Endothelial cell of umbilical vein (primary cell): ENCODE measurements at places on chromosomes 7 and 10. TPM values are rescaled to one million over a fixed set of nuclear protein-coding genes. Genes with fewer than 3 reads are reported as not detected.

- peak; percentile 94 for DNase-seq
These were observed 35.8 kb downstream of the GPER1 start for GRCh38 chr7:1123715-1124114.

- no peak for DNase-seq
These were observed 15.4 kb downstream of the OGDHL start for GRCh38 chr10:49746626-49747302.

DNA sequence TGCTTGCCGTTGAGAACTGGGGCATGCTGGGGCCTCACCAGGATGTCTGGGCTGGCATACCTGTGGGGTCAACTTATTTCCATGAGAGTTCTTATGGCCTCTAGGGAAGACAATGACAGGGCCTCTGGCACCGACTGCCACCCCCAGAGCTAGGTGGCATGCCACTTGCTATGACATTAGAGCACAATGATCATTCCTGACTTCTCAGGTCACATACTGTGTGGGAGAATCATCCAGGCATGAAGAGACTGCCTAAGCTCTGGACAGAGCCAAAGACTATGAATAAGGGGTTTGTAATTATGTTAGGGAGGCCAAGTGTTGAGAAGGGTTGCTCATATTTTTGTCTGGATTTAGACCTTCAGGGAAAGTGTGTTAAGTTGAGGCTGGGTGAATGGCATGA lies 97.5 kb downstream of the PTPN20 start:
- no peak for DNase-seq

DNA sequence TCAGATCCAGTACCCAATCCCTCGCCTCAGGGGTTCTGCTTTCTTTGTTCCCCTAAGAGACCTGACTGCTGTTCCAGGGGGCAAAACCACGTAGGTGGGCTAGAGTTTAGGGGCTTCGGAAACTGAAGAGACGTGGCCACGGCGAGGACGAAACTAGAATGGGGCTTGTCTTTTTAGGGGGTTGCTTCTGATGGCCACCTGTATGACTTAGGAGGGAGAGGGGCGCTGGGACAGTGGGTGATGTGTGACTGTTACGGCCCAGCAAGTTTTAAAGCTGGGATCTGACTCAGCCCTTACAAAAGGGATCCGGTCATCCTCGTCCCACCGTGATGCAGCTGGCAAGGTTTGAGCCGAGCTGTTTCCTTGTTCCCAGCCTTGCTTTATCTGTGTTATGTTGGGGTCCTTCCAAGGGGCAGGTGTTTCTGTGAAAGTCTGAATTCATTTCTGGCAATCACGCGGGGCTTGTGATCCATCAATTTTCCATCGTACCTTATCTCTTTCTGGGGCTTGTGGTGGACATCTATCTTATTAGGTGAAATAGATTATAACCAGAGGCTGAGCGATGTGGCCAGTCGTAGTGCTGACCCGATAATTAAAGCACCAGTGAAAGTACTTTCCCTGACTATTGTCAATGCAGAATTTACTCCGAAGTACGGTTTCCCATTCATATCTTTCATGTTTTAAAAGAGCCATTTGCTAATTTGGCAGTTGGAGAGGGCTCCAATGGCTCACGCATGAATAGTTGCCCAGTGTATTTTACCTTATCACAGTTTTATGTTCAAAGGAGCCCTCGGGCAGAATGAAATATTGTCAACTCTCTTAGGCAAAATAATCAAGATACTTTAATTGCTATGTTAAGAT lies 830 bp downstream of the MET start:
- peak; percentile 60 for DNase-seq

GRCh38 chr7:91557789-91558404 lies 293.7 kb downstream of the FZD1 start:
- peak; percentile 7 for DNase-seq

DNA sequence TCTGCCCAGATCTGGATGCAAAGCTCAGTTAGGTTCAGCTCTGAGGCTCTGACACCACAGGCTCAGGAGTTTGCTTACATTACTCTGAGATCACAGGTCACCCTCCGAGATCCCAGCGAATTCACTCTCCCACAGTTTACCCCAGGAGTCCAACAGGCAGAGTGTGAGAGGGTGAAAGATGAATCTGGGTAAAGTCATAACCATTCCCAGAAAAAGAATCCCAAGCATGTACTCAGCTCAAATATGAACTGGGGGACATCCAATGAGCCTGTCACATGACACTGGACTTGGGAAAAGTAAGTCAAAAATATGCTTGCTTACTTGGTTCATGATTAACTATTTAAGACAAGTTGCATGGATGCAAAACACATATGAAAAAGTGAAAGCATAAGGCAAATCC lies 110.3 kb upstream of the ARID5B start:
- no peak for DNase-seq

- no peak for DNase-seq
These were observed 443.9 kb downstream of the TCERG1L start for GRCh38 chr10:130867446-130868194.

DNA sequence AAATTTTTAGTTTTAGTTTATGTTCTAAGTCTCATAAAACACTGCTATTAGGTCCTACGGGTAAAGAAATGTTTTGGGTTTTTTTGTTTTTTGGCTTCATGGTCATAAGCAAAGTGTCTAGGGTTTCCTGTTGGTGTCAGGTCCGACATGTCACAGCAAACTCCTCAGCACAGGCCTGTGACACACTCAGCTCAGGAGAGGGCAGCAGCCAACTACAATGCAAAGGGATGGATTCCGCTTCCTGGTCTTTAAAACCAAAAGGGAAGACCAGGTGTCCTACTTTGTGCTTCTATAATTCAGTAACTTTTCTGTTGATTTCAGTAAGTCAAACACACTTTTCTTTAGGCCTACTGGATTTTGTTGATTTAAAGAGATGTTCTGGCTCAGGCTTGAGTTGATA lies 83.8 kb upstream of the MACROH2A2 start:
- DNase-seq = no peak

DNA sequence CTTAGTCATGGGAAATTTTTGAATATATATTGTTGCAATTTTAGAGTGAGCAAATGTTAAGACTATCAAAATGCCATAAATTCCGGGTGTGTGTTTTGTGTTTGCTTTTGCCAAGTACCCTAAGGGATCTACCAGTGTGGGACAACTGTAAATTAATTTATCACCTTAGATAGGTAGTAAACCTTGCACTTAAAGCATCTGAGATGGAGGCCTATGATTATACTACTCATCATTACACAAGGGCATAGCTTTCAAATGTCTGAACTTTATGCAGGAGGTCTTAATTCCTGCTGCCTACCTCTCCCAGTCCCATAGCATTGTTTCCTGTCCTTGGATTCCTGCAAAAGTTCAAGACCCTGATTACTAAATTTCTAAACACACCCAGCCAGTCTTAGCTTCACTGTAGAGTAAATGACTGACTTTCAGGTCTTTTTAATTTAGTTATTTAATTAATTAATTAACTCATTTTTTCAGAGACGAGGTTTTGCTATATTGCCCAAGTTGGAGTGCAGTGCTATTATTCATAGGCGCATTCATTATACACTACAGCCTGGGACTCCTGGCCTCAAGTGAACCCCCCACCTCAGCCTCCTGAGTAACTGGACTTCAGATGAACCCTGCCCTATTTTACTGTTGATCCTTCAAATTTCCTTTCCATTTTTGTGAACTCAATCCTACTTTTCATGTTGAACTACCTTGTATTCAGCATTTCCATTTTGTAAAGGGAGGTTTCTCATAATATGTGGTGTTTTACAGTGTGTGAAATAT lies 47.0 kb downstream of the THSD7A start:
- no peak for DNase-seq

GRCh38 chr10:92822060-92822634 lies 26.2 kb upstream of the EXOC6 start:
- peak; percentile 97 for DNase-seq

DNA sequence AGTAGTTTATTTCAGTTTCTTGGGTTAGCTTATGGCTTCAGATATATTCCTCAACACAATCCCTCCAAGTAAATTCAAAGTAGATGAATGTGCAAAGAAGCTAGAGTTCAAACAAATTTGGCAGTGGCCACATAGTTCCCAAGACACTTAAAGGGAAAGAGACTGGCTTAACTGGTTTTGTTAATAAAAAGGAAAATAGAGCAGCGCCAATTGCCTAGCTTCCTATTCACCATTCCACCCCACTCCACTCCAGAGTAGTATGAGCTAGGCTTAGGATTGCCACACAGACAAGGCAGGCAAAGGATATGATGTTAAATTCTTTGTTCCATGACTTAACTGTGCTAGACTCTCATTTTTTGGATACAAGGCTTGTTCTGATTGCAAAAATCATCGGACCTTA lies 2.0 kb downstream of the XRCC2 start:
- DNase-seq = no peak

- DNase-seq = no peak
These were observed 106.2 kb downstream of the SNX10 start for GRCh38 chr7:26397796-26398426.

The RABGEF1 gene
- polyA plus RNA-seq = 11.0 and 11.6 TPM in 2 replicates

The PDE6C gene
- not detected in 2 replicates for polyA plus RNA-seq
